ENCODE measurements at places on chromosomes 12 and 14.

- DNase-seq = no peak
These were observed 35.3 kb downstream of the FBRSL1 start for GRCh38 chr12:132525011-132525832.

GRCh38 chr12:94031763-94032162, 116.6 kb upstream of the PLXNC1 start:
- DNase-seq = no peak

GRCh38 chr12:26566675-26567074, 266.3 kb downstream of the ITPR2 start:
- DNase-seq = peak; percentile 5

- DNase-seq = no peak
These were observed 27.0 kb upstream of the EID3 start for GRCh38 chr12:104276273-104277131.

GRCh38 chr14:64191756-64192155, 102.4 kb downstream of the ESR2 start:
- peak; percentile 77 for DNase-seq

DNA sequence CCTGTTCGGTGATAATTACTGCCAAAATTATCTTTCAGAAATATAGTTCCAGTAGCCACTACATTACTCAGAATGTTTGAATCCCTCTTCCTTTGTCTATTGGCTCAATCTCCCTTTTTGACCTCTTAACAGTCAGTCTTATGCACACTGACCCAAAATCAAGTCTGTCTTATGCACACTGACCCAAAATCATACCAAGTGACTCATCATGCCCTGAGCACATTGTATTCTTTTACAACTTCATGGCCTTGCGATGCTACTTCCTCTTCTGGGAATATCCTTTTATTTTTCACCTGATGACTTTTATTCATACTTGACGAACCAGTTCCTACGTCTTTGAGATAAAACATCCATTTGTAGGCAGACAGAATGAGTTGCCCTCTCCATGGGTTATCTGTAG, 182.3 kb downstream of the NPAS3 start:
- no peak for DNase-seq

DNA sequence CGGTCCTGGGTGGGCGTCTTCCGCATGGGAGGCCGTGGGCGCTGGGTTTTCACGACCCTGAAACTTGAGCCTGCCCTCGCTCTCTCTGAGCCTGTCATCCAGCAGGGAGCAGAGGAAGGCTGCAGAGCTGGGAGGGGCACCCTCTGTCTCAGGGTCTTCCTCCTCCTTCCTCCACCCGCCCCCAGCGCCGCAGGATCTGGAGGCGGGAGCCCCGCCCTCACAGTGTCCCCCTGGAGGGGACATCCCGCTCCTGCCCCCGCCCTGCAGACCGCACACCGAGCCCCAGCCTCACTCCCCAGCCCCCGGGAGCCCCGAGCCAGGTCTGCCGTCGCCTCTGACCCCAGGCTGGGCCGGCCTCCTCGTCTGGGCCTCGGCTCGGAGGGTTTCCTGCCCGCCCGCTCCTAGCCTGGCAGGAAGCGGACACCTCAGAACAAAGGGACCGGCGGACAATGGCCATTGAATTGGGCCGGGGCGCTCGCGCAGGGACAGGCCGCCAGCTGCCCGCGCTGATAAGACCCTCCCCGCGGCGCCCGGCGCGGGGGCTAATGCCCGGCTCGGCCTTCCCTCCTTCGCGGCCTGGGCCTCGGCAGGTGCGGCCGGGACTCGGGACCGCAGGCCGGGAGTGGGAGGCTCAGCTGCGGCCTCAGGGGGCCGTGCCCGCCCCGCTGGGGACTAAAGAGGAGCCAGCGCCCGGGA, 15.3 kb upstream of the NUDT14 start:
- no peak for DNase-seq

GRCh38 chr12:2295941-2296461, 243.2 kb downstream of the CACNA1C start:
- peak; percentile 42 for DNase-seq

- DNase-seq = no peak
These were observed 34.3 kb upstream of the UNC79 start for GRCh38 chr14:93396456-93396855.

DNA sequence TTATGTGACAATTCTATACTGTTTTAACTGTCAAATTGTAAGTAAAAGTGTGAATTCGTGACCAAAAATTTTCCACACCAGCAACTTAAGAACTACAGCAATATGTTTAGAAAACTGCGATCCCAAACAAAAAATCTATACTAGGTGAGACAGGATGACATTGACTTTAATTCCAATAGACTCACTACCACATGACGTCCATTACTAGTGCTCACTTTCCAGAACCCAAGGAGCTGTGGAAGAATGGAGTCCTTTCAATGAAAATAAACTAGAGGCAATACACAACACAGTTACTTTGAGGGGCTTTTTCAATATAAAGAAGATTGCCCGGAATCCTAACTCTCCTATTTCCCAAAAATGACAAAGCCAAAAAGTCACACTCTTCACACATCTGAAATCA, 1.4 kb downstream of the EPS8 start:
- no peak for DNase-seq

DNA sequence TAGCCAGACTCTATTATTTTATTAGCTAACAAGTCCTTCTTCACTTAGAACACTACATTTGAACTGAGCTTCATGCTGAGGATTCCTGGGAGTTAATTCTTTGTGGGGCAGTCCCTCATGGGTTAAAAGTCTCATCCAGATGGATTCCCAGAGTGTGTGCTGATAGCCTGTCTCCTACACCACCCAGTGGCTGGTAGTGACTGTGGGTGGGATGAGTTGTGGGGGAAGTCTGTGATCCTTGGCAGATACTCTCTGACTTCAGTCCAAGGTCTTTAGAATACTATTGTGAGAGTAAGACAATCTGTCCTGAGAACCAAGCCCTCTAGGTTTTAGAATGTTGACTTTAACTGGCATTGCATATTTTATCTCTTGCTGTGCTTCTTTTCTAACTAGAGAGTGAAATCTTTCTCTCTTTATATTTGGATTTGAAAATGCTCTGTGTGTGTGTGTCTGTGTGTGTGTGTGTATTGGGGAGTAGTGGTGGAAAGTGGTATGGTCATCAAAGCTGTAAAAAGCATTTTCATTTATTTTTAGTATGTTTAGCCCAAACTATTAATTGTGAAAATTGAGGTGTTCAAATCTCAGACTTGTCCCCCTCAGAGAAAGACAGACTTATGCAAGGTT, 37.3 kb downstream of the AKAP6 start:
- DNase-seq = peak; percentile 37

DNA sequence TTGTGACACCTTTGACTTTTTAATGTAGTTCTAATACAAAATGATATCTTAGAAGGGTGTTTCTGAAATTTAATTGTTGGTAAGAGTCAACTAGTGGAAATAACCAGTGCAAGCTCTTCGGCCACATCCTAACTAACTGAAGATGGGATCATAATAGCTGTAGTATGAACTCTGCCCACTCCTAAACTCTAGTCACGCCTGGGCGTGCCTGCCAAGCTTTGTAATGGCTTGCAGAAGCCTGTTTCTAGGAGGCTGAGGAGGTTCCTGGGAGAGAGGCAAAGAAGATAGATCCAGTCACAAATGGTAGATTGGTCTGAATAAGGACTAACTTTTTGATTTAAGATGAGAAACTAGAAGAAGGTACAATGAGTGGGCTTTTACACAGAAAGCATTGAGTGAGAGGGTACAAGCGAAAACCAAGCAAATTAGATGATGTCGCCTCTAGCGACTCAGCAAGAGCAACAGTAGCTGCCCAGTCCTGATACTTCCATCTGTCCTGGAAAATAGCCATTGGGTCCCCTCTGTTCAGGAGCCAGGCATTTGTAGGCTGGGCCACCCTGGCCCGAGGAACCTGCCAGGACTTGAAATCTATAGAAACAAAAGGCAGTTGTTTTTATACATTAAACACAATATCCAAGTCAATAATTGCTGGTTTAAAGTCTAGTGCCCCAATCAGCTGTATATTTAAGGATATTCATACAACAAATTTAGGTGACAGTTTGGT, 148.8 kb downstream of the SLC38A4 start:
- DNase-seq = no peak

DNA sequence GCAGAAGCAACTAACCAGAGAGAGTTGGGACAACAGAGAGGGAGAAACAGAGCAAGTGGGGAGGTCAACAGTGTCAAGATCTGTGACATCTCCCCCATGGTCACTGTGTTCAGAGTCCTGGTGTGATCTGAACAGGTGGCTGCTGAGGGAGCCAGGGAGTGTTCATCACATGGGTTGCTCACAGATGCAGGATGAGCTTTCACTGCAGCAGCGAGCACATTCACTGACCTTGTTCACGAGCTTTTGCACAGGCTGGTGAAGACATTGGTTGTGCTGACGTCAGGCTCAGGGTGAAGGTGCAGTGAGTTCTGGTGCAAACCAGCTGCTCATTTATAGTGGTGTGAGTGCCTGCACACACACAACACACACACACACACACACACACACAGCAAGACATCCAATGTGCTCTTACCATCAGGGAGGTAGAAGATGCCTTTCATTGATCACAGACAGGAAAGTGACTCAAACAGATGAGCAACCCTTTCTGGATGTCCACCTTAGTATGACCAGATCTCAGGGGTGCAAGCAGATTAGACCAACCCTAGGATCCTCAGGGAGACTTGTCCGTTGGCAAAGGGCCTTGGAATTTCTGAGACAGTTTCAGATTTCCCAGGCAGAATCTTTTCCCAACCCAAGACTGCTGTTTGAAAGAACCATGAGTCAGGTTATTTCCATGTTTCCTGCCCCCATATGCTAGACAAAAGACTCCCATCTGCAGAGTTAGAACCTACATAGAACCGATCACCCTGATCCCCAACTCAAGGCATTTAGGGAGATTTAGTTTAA, 44.3 kb upstream of the OR10AD1 start:
- DNase-seq = no peak

DNA sequence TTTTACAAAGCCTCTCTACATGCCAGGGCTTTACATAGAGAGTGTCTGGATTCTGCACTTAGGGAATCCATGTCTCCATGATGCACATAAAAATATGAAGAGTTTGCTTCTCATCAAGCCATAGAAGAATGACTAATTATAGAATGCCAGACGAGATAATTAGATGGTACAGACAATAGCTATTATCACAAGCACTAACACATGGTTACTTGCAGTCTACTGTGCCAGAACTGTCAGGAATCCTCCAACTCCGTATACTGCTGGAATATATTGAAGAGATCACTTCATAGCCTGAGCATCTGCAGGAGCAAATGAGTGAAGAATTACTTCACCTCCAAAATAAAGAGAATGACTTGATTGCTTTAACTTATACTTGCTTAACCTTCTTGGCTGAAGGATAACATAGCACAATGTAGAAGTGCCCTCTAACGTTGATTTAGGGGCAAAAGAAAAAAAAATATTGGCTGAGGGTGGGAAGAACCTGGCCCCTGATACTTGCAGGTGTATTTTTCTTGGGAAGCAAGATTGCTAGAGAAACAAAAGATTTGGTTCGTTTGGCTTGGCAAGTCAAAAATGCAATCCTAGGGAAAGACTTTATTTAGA, 272.8 kb upstream of the FAR2 start:
- DNase-seq = no peak

DNA sequence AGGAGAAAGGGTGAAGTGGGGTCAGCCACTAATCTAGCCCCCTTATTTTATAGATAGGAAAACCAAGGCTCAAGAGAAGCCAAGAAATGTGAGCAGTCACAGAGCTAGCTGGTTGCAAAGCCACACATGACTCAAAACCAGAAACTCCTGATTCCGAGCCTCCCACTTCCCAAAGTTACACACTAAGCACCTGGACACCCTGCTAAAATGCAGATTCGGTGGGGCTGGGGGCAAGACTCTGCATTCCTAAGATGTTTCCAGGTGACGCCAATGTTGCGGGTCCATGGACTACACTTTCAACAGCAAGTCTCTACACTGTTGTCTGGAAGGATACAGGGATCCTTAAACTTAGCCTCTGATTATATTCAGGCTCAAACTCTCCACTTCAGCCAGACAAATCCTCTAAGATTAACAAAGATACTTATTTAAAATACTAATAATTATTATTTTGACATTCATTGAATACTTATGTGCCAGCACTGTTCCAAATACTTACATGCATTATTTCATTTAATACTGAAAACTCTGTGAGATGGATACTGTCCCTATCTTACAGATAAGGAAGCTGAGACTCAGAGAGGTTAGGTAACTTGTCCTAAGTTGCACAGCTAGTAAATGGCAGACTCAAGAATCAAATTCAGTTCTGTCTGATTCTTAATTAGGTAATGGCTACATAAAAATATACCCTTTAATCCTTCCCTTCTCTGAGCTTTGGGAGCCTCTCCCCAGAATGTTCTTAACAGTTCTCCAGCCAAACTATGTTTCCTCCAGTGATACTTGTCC, 81.4 kb downstream of the CRACR2A start:
- DNase-seq = no peak

DNA sequence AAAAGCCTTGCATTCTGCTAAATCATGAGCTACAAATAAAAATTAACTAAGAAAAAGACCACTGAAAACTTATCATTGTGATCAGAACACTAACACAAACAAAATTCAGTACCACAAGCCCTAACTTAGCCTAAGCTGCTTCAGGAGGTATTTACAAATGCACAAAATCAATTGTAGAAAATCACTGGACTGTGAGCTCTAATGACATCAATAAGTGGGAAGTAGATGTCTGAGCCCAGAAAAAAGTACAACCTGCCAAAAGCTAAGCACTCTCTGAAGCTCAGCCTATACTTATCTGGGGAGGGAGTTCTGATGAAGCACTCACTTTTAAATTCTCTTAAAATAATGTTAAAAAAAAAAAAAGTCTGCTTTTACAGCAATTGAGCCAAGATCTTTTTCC, 92.9 kb downstream of the SLCO1B1 start:
- no peak for DNase-seq

DNA sequence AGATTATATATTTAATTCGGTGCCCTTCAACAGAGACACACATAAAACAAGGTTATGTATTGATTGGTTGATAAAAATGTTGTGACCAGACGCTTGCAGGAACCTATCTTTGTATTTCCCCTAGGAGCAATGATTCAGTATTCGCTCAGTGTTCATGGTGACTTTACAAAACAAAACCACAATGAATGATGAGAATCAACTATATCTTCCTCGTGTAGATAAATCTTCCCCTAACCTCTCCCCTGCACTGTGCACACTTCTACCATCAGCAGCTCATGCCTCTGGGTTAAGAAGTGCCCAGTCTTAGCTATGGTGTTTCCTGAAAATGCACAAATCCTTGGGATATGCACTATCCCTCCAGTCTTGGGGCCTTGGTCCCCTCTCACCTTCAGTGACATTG, 16.3 kb downstream of the RIN3 start:
- DNase-seq = no peak

GRCh38 chr14:27199272-27199671, 601.4 kb upstream of the NOVA1 start:
- no peak for DNase-seq

GRCh38 chr14:94644102-94644535, 31.9 kb downstream of the SERPINA3 start:
- DNase-seq = no peak

DNA sequence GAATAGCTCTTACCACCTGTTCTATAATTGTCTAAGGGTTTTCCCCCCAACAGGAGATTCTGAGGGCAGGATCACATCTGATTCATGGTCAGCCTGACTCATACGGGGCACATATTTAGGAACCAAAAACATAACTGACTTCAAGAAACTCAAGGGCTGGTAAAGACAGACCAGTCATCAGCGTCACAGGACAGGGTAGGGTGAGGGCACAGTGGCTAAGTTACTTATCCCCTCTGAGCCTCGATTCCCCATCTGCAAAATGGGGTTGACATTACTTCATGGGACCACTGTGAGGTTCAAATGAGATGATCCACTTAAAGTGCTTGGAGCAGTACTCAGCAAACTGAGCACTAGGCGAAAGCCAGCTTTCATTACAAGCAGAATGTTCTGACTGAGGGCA, 606 bp downstream of the CINP start:
- DNase-seq = peak; percentile 66

- no peak for DNase-seq
These were observed 299.8 kb downstream of the NRXN3 start for GRCh38 chr14:78469947-78470346.
